ENCODE measurements at places on chromosomes 1 and 21. TPM values are rescaled to one million over a fixed set of nuclear protein-coding genes. Genes with fewer than 3 reads are reported as not detected.

Gene HCN3
- total RNA-seq = 0.84 TPM

DNA sequence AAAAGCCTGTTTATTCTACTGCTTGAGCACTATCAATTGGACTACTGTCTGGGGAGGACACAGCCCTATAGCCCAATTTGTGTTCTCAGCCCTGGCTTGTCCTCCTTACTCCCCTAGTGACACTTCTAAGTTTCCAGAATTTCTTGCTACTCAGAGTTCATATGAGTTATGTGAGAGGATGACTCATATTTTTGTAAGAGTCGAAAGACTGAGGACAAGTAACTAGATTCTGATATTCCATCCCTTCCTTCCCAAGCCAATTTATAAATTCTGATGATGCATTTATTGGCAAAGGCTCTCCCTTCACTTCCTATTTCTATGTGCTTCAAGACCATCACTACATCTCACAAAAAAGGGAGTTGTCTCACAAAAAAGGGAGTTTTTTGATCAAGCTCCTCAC, 422.2 kb upstream of the DEPDC1 start:
- no peak for DNase-seq

- DNase-seq = no peak
Measured at GRCh38 chr1:110736900-110737605, 62.3 kb upstream of the KCNA3 start.

GRCh38 chr1:27906759-27907158, 28.0 kb upstream of the SMPDL3B start:
- no peak for DNase-seq

DNA sequence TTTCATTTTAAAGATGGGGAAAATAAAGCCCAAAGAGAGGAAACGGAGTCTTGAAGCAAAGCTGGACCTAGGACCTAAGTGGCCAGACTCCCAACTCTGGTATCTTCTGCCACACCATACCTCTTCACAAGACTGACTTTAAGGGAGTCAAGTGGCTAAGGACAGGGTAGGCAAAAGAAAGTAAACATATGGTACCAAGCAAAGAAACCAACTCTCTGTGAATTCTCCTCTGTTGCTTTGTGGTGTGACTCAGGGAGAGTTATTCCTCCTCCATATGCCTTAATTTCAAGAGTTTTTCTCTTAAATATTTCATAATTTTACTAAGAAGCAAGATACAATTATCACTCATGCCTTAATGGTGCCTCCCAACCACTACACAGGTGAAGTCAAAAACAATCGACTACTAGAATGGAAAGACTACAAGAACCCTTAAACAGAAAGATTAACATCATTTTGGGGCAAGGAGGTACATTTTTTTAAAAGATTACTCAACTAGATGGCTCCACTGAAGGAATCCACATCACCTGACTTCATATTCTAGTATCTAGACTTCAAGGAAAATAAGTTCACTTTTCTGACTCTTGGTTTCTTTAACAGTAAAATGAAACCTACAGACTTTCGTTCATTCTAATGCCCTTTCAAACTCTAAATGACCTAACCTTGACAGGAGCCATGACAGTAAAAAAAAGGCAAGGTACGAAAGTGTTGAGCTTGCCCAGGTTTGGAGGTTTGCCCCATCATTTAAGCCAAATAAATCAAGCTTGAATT, 44.2 kb downstream of the LUZP1 start:
- no peak for DNase-seq

GRCh38 chr1:54408147-54409066, 2.2 kb upstream of the SSBP3 start:
- DNase-seq = peak; percentile 80

- DNase-seq = no peak
Measured at GRCh38 chr1:31545927-31546540, 30.3 kb upstream of the TINAGL1 start.

Gene GNG5
- total RNA-seq = 17.5 TPM

DNA sequence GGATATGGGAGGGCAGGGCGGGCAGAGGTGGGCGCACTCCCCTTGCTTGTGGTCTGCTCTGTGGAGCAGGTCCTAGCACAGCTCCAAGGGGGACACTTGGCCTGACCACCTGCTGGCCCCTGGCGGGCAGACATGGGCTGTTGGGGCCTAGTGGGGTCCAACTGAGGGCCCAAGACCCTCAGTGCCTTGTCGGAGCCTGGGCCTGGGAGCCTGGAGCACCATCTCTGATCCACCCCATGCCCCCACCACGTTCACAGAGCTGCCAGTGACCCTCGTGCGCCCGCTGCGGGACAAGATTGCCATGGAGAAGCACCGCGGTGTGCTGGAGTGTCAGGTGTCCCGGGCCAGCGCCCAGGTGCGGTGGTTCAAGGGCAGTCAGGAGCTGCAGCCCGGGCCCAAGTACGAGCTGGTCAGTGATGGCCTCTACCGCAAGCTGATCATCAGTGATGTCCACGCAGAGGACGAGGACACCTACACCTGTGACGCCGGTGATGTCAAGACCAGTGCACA, 70.6 kb downstream of the OBSCN start:
- no peak for DNase-seq

- peak; percentile 1 for DNase-seq
Measured at GRCh38 chr21:15241997-15242736, 177.4 kb upstream of the NRIP1 start.

GRCh38 chr1:232594768-232595698, 34.9 kb downstream of the SIPA1L2 start:
- DNase-seq = no peak

Gene CLCNKB
- 0.34 TPM for total RNA-seq

Gene SPRR1B
- total RNA-seq = not detected

DNA sequence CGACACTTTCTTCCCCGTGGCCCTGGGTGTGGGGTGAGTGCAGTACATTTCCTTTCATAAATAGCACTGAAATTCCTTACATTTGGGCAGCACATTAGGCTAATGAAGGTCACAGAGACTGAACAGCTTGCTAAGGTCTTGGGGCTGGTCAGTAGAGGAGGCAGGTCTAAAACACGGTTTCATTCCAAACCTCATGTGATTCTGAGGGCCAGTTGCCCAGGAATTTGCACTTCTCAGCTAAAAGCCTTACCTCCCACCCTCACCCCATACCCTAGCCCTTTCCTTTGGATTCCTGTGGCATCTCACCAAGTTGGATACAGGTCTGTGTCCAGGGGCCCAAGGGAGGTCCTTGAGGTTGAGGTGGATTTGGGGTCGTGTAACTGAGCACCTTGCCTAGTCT, 147.8 kb upstream of the CD34 start:
- DNase-seq = no peak

Gene PHTF1
- 65.7 TPM for total RNA-seq

Gene VANGL1
- 16.3 TPM for total RNA-seq

Gene NUDT4B
- 28.2 TPM for total RNA-seq

Gene CAMSAP2
- 37.3 TPM for total RNA-seq

DNA sequence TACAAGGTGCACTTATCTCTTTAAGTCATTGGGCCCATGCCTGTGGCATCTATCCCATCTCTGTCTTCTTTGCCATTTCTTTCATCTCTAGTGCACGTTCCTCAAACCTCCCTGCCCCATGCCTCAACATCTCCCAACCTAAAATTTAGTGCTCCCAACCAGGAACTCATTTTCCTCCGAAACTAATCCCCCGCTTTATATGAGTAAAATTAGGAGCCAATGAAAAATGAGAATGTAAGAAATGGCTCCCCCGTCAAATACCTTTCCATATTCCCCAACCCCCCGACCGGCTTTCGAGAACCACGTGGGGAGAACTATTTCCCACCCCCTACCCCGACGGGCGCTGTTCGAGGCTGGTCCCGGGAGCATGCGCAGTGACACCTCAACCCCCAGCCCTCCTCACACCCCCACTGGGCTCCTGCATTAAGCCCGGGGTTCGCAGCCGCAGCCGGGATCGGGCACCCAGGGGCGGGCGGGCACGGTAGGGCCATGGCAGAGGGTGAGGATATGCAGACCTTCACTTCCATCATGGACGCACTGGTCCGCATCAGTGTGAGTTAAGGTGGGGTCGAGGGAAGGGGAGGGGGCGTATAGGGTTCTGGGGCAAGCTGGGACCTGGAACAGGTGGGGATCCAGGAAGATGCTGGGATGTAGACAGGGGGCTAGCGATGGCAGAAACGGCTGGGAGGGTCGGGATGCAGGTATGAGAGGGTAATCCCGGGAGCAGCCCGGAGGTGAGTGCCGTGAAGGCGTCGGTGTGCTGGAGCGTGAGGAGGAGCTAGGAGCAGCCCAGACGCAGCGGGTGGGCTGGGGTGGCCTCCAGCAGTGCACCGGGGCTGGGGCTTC, at the start of gene TRIM46:
TRIM46 (plus strand) TSS at position 372 of the 846 bp plus-strand sequence; CDS start at position 490, 118 bp downstream.
- DNase-seq = peak; percentile 58

DNA sequence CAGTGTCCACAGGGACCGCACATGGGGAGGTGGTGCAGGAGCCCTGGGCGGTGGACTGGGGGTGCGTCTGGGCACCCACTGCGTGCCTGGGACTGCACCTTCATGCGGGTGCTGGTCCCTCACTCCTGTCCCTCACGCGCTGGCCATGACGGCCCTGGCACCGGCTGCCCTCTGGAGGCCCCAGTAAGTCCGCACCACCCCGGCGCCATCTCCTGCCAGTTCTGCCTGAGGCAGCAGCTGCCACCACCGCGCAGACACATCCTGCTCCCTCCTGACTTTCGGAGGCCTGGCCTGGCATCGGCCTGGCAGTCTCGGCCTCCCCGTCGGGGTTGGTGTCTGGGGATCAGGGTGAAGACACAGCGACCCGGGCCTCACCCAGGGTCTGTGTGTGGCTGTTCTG, 64.8 kb downstream of the MORN1 start:
- no peak for DNase-seq

GRCh38 chr1:25617625-25618432, 1.2 kb downstream of the MAN1C1 start:
- no peak for DNase-seq

DNA sequence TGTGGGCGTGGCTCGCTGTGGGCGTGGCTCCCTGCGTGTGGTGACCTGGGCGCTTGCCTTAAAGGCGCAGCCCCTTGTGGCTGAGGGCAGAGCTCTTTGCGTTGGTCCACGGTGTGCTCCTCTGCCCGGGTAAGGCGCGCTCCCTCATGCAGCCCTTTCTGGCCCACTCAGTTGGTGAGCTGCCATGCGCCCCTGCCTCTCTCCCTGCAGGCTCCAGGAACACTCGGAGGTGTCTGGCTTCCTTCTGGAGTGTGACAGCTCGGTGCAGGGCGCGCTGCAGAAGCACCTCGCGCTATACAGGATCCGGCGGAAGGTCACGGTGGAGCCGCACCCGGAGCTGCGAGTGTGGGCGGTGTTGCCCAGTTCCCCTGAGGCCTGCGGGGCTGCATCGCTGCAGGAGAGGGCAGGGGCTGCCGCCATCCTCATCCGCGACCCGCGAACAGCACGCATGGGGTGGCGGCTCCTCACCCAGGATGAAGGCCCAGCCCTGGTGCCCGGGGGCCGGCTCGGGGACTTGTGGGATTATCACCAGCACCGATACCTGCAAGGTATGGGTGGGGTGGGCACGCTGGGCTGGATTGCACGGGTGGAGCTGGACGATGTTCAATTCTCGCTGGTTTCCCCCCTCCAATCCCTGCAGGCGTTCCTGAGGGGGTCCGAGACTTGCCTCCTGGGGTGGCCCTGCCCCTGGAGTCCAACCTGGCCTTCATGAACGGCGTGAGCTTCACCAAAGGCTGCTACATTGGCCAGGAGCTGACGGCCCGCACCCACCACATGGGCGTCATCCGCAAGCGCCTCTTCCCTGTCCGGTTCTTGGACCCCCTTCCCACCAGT, 9.1 kb downstream of the IBA57 start:
- no peak for DNase-seq

Gene RYR2
- 0.09 TPM for total RNA-seq

Gene PRR9
- not detected for total RNA-seq

Gene SPOCD1
- total RNA-seq = 2.0 TPM

DNA sequence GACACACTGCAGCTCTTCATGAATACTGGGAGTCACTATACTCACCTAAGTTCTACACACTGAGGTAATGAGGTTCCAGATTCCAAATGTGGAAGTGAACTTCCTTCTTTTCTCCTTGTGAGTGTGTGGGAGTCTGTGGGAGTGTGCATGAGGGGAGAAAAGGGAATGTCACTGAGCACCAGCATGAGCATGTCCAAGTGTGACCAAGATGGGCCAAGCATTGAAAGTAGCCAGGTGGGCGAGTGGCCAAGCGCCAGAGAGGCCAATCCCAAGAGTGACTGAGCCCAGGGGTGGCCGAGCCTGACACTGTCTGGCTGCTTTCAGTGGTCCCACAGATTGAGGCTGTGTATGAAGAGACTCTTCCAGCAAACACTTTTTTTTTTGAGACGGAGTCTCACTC, 132.3 kb downstream of the HLCS start:
- no peak for DNase-seq

DNA sequence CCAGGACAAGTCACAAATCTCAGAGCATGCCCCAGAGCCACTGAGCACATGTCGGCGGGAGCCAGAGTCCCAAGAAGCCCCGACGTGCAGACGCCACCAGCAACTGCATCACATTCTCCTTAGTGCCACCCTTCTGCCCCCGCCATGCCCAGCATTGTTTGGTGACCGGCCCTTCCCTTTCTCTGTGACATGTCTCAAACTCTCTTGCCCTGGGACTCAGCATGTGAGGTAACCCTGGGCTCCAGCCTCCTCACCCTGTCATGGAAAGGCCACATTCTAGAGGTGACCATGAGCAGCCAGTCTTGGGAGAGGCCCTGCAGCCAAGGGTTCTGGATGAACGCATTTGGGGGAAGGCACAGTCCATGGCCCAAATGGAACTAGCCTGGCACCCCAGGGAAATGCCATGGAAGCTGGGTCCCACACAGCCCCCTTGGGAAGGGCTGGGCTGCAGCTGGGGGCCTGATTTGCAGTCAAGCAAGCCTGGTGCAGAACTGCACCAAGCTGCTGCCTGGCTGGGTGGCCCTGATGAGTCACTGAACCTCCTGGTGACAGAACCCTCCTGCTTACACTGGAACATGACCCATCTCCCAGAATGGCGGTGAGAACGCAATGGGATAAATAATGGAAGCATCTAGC, 94.4 kb downstream of the ITPKB start:
- DNase-seq = no peak

- peak; percentile 62 for DNase-seq
Measured at GRCh38 chr1:223109581-223110026, 33.4 kb downstream of the TLR5 start.

DNA sequence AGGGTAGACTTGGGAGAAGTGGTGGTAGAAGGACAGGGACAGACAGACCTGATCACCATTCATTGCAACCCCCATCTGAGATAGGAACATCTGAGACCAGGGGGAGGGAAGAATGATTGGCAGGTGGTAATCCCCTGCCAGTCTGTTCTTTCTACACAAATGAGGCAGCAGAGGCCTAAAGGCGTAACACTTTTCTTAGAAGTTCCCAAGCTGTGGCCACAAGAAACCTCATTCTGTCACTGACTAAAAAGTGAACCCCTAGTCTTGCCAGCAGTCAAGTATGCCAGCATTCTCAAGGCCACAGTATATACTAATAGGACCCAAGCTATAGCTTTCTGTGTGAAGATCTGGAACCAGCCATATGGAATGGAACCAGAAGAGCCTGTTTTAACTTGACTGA, 638.0 kb downstream of the KCNT2 start:
- no peak for DNase-seq

Gene LINGO4
- not detected for total RNA-seq

Gene PRDX1
- 775 TPM for total RNA-seq

- no peak for DNase-seq
Measured at GRCh38 chr1:235892734-235893413, 26.2 kb upstream of the LYST start.

- peak; percentile 86 for DNase-seq
Measured at GRCh38 chr1:85339089-85339488, 62.7 kb upstream of the BCL10 start.
